ENCODE measurements at places on chromosomes 3 and 15.
A peak's percentile ranks its signal among the peaks of the same experiment; 100 is the strongest.

DNA sequence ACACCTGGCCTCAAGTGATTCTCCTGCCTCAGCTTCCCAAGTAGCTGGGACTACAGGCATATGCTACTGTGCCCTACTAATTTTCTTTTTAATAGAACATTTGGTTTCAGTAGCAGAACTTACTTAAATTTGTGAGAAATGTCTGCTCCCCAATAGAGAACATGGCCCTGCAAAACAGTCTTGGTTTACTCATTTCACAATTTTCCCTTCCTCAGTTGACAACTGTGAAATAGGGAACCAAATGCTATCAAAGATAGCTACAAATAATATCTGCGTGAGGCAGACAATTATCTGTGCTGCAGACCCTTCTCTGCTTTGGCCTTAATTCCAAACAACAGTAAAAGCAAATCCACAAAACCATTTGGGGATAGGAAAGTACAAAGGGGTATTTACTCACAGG is 22.6 kb downstream of the METTL6 start:
- DNase-seq = no peak

DNA sequence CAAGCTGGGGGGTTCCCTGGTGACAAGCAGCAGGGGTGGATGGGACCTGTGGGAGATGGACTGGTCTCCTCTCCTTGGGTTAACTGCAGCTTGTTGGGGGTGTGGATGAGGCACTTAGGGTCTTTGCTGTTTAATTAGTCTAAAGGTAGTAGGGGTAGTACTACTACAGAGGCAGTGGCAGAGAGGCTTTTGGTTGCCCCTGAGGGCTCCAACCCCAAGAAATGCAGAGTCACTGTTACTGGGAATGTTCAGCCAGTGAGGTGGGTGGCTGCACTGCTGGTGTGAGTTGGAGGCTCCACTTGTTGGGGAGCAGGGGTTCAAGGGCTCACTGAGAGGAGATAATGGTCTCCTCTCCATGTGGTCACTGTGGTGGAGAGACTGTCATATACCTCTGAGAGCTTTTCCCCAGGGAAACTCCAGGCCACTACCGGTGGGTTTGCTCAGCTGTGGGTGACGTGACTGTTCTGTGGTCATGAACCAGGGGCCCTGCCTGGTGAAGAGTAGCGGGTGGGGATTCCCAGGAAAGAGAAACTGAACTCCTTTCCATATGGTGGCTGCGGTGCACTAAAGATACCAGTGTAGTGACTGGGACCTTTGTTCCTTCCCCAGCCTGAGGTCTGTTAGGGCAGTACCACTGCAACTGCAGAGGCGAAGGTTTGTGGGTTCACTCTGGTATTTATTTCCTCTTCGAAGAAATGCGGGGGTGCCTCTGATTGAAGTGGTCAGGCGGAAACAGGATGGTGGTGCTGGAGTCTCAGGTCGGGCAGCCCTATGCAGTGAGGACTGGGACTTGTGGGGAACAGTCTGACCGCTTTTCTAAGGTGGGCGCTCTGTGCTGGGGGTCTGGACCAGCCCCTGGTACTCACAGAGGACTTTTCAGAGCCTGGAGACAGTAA is 68.9 kb upstream of the TNFSF10 start:
- DNase-seq = no peak

GRCh38 chr3:162777118-162777517 is 1280.5 kb downstream of the OTOL1 start:
- DNase-seq = no peak

- DNase-seq = no peak
These were observed 247.8 kb upstream of the PEX5L start for GRCh38 chr3:180284331-180285110.

DNA sequence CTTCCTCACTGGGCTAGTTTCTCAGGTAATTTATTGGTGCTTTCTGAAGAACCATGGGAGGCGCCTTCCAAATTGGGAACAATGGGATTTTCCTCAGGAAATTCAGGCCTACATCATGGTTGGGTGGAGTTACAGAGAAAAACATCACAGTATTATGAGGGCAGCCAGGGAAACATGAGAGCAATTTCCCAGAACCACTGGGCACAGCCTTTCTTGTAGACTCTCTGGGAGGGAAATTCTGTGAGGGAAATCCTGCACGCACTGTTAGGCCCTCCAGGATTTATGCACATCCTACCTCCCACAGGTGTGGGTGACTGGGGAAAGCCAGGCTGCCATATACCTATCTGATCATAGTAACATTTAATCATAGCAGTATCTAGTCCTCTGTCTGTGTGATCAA is 13.2 kb downstream of the POPDC2 start:
- no peak for DNase-seq

GRCh38 chr15:47794252-47794914 is 77.1 kb downstream of the SEMA6D start:
- no peak for DNase-seq

- no peak for DNase-seq
These were observed 17.9 kb upstream of the POLG start for GRCh38 chr15:89352476-89352875.

GRCh38 chr3:37591116-37591781 is 270.4 kb upstream of the CTDSPL start:
- DNase-seq = no peak

- no peak for DNase-seq
These were observed 159.2 kb downstream of the CHST2 start for GRCh38 chr3:143278721-143279120.

DNA sequence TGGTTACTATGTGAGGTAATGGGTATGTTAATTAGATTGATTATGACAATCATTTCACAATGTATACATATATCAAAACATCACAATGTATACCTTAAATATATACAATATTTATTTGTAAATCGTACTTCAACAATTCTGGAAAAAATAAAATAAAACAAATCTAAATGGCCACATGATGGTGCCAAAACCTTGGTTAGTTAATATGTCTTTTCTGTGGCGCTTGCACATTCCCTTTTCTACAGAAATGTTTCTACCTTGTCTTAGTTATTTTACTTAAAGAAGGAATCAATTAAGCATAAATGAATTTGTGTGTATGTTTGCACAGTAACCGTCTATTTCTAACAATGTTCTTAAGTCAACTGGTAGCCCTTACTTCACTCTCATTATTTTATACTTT is 53.4 kb downstream of the OXSM start:
- no peak for DNase-seq

DNA sequence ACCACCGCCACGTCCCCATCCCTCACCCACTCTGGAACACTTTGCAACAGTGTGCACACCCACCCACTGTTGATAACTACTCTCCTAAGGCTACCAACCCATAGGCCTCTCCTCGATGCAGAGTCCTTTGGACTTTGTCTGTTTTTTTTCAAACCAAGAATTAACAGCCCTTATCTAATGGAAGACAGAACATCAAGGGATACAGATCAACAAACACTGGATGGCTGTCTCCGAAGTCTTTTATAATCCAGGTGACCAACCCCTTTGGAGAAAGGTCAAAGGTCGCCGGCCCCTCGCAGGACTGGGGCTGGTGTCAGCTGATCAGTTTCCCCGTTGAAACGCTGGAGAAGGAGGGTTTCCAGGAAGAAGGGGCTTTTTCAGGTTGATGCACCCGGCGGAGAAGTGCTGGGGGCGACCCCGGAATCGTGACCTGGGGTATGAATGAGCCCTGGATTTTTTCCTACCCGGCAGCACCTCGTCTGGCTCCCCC is 532 bp downstream of the B4GALT4 start:
- peak; percentile 45 for DNase-seq

GRCh38 chr3:4897765-4898453 is 81.3 kb upstream of the BHLHE40 start:
- DNase-seq = no peak

GRCh38 chr3:171172070-171172469 is 145.6 kb upstream of the SLC2A2 start:
- DNase-seq = no peak

DNA sequence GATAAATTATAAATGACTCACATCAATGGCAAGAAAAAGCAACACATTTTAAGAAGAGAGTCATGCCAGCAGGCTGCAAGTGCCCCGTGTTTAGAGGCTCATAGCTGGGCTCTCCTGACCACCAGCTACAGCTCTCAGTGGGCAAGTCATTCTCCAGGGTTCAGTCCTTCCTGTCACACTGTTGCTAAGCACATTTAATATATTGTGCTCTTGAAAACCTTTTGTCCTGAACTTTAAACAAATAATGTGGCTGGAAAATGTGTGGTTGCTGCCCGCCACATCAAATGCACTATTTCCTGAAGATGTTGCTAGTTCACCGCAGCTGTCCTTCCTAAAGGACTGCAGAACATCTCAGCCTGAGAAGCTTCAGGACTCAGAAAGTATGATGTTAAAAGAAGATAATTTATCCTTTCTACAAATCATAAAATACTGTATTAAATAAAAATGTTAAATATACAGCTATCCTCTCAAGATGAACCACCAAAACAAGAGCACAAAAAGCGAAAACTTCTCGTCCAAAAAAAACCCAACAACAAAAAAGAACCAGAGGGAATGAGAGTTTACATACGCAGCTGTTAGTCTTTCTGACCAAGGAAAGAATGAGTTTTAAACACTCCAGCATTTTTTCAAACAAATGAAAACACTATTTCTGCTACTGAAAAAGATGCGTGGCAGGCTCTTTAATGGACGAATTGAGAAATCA is 951 bp downstream of the TARS3 start:
- DNase-seq = no peak

DNA sequence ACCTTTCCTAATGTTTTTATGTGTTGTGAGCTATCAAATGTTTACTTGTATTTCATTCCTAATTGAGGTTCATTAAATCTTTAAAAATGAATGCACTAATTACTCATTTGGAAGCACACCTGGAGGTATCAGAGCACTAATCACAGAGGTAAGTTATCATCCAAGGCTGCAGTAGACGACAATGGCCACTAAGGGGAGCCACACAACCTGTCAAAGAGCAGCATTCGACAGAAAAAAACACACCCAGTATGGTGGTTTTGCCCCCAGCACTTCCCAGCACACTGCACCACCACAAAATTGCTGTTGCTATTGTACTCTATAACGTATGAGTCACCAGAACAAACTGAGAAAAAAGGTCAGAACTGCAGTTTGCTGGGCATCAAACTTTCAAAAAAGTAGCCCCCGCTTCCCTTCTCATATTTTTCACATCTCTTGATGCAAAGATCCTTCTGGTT is 205.9 kb upstream of the IGF1R start:
- peak; percentile 75 for DNase-seq

- DNase-seq = peak; percentile 50
These were observed 69.8 kb downstream of the HES1 start for GRCh38 chr3:194205675-194206133.

- no peak for DNase-seq
These were observed 21.8 kb upstream of the PTX3 start for GRCh38 chr3:157414861-157415260.

- DNase-seq = no peak
These were observed 382.1 kb downstream of the GAP43 start for GRCh38 chr3:116005404-116005803.

DNA sequence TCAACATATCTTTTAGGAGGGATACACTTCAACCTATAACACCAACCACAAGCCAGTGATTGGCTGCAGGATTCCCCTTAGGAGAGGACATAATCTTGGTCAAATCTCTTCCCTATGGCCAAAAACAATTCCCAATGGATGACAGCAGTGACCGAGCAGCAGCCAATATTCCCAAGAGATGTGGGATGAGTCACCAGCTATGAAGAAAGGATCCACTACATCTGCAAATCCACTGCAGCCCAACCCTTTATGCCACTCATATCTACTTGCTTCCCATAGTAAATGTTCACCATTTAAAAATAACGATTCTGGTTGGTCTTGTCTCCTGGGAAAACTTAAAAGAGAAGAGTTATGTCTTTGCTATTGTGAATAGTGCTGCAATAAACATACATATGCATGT is 4.5 kb upstream of the IQCF5 start:
- no peak for DNase-seq

DNA sequence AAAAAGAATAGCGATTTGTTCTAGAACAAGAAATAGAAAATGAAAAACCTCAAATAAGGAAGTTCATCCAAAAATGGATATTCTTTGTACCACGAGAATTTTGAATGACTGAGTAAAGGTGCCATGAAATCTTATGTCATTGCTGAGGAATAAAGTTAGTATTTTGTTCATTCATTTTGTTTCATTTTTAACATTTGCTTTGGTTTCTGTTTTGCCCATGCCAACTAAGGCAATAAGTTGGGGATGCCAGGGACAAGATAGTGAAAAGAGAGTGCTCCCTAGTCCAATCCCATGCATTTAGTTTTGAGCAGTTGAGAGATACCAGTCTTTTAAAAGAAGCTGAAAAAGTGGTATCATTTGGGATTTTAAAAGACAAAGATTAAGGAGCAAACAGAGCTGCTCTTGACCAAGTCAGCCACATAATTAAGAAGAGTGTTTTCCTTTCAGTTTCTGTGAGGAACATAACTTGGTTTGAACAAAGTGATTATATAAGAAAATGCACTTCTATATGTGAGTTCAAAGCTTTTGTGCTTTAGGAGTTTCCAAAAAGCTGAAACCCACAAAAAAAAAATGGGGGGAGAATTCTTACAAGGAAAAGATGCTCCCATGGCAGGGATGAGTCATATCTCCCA is 201.4 kb downstream of the PLOD2 start:
- no peak for DNase-seq

DNA sequence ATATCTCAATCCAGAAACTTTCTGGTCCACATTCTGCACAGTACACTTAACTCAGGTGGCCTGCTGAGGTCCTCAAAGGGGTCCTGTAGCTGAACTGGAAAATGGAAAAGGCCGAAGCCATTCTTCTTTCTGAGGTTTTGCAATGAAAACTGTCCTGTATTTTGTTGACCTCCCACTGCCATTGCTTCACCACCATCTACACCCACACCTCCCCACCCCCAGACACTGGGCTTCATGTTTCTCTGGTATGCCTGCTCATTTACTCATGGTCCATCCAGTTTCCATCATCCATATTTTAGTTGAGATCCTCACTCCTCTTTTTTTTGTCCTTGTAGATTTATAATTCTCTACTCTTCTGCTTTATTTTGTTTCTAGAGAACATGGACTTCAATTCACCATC is 115.7 kb upstream of the SLC24A5 start:
- no peak for DNase-seq

DNA sequence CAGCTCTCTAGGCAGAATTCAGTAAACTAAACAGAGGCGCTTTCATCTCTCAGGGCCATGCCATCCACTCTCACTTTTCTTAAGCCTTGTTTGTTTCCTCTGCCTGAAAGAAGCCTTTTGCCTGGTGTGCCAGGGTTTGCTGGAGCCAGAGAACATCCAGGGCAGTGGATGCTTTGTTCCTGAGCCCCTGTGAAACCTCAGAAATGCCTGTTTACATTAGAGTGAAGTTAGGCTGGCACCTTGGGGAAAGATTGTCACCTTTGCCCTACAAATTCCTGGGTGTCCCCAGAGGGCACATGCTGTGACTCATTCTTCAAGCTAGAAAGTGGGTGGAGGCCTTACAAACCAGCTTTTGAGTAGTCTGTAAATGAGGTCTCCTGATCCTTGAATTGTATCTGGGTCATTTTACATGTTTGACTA is 10.7 kb upstream of the TRAK1 start:
- DNase-seq = no peak

GRCh38 chr15:56251315-56252095 is 7.8 kb upstream of the RFX7 start:
- DNase-seq = no peak

All from H9 (cell line).